ENCODE measurements at places on chromosomes 2 and 18. TPM values are rescaled to one million over a fixed set of nuclear protein-coding genes. Genes with fewer than 3 reads are reported as not detected.
A peak's percentile ranks its signal among the peaks of the same experiment; 100 is the strongest.

DNA sequence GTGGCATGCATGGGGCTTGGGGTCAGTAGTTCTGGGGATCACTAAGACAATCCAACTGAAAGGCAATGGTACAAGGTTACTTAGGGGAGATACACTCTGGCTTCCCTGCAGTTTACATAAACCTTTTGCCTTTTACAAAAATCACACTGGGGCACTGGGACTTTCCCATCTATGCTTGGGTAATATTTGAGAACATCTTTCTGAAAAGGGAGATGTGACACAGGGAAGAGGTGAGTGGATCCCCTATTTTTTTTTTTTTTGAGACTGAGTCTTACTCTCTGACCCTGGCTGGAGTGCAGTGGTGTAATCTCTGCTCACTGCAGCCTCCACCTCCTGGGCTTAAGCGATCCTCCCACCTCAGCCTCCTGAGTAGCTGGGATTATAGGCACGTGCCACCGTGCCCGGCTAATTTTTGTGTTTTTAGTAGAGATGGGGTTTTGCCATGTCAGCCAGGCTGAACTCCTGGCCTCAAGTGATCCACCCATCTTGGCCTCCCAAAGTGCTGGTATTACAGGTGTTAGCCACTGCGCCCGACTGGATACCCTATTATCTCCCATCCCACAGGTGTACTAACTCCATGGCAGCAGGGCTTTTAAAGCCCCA lies 82.8 kb upstream of the DNMT3A start:
- no peak for DNase-seq

- no peak for DNase-seq
Measured at GRCh38 chr2:168649105-168649504, 153.3 kb upstream of the NOSTRIN start.

DNA sequence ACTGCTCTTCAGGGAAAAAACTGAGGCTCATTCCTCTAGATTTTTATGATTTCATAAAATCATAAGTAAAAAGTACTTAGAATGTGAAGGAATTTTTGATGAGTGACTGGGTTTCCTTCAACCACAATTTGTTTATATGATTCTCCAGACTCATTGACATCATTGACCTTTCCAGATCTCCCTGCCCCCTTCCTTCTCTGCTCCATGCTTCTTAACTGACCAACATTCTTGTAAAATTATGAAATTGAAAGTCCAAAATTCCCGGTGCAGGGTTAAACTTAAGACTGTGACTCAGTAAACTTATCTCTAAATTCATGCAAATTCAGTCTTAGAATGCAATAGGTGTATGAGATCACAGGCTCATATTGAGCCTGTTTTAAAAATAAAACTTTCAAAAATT lies 648.9 kb downstream of the TDRD15 start:
- no peak for DNase-seq

- DNase-seq = no peak
Measured at GRCh38 chr2:45723857-45724256, 72.4 kb downstream of the PRKCE start.

DNA sequence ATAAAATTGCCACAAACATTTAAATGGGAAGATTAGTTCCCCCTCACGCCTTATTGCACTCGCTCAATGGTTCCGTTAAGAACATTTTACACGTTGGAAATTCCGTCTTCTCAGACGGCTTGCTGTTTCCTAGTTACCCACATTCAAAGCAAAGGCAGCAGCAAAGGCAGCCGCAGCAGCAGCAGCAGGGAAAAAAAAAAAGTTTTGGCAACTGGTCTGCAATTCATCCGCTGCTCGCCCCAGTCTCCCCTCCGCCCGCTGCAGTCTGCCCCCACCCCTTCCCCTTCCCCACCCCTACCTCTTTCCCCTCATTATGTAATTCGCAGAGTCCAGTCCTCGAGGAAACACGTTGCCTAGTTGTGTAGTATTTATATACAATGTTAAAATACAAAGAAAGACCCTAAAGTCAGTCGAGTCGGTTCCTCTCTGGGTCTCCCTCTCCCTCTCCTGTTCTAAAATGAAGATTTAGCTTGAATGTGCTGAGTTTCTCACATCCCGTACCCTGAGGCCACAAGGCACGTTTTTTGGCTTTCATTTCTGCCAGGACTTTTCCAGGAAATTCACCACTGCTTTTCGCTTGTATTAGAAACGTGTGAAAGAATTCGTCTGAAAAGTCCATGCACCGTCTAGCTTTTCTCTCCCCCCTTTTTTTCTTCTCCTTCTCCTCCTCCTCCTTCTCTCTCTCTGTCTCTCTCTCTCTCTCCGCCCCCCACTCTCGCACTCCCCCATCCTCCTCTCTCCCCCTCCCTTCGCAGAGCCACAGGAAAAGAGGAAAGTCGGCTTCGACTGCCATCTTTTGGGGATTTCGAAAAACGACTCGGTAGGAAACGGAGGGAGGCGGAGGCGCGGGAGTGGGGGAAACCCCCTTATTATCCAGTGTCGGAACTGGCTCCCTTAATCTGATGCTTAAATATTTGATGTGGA lies 140.0 kb downstream of the MEIS1 start:
- DNase-seq = peak; percentile 93

SNX17 gene
- 129 TPM for total RNA-seq

DNA sequence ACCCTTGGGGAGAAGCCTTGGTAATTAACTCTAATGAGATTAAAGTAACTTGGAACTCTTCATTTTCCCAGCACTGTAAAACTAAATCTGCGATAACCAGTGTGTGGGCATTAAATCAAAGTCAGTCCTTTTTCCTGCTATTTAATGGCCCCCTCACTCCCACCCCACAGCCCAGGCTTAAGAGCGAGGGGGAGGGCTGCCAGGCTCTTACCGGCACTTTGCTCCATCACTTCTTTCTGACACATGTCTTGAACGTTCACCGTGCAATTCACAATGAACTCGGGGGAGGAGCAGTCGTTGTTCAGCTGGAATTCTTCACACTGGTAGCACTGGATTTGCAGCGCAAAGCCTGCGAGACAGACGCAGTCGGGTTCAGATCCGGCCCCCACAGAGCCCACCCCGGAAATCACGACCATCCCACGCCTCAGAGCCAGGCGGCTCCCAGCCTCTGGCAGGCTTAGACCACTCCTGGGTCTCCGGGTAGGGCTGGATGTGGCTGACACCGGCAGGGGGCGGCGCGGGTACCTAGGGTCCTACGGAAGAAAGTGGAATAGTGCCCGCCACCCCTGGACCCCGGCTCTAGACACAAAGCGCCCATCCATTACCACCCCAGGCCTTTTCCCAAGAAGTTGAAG lies 1.7 kb downstream of the LYPD1 start:
- no peak for DNase-seq

DNA sequence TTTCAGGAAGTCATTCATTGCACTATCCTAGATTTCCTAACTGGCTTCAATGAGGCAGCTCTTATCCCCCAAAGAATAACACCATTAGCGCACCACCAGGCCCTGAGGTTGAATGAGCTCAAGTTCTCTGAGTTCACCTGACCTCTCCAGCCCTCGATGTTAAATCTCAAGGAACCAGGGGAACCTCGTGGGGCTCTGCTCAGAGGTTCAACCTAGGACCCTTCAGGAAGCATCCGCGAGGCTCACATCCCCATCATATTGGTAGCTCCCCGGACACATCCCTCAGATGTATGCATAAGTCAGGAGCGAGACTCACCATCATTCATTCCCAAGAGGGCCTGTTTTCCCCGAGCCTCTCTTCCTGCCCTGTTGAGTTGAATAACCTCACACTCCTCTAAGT lies 145.6 kb upstream of the KLHL29 start:
- DNase-seq = no peak

SUMO1 gene
- total RNA-seq = 99.6 TPM

DNA sequence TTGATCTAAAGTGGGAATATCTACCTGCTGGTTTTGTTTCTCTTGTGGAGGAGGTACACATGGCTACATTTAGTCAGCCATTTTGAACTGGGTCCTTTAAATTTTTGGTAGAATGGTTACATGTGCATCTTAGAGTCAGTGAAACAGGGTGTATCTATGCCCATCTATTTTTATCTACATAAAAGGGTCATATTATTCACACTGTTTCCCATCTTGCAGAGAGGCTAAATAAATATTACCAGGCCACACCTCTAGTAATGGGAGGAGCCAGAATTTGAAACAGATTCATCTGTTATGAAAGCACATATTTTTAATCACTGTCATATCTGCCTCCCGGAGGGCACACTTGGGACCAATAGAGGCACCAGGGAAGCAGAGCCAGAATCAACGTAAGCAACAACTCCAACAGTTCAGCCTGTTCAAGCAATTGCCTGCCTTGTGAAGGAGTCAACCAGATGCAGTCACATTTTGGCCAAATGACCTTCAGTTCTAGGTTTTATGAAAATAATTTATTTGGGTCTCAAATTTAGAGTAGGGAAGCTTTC lies 376.8 kb downstream of the TSN start:
- DNase-seq = no peak

FOXD4L1 gene
- not detected for total RNA-seq

GRCh38 chr2:238383743-238384380 lies 42.9 kb upstream of the ASB1 start:
- DNase-seq = no peak

DNA sequence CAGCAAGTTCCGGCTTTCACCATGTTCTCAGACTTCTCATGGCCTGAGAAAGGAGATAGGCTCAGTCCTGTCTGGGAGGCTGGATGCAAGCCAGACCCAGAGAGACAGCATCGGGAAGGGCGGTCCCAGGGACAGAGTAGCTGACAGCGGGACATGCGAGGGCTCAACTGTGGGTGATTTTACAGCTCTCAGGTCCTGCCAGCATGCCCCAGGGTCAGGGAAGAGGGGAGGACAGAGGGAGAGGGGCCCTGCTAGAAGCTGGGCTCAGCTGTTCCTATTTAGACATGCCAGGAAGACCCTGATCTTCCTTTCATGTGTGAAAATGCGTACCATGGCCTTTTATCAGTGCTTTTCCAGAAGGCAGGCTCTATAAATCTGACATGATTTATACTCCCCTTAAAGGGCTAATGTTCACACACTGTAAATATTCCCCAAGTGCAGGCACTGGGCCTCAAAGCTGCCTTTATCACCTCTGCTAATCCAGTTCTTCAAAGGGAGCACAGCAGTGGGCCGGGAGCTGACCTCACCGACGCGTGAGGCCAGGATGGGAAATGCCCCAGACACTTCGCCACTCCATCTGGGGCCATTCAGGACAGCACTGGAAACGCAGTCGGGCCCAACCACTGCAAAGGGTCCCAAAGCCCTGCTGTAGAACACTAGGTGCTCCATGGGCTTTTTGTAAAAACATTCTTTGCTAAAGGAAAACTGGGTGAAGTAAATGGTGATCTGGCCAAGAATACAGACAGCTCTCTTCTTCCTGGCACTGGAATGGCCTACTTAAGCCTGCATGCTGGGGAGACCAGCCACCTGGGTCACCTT lies 96.1 kb upstream of the LMAN1 start:
- peak; percentile 73 for DNase-seq

DNA sequence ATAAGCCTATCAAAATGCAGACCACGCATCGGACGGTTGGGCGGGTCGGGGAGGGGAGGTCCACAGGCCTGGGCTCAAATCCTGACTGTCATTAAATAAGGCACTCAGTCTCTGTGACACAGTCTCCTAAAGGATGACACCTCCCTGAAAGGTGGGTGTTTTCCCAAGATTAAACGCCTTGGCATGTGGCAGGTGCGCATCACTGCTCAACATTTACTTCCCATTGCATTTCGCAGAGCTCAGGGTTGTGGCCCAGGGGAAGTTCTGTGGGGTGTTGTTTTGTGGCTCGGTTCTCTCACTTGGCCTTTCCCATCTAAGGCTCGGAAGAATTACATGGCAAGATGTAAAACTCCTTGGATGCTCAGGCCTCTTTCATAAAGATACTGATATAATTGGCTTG lies 107.4 kb downstream of the NCK2 start:
- DNase-seq = no peak

Measured in lung (tissue), 17 donors.